Stimulated activated CD4-positive, alpha-beta T cell treated with anti-CD3 and anti-CD28 coated beads, Interleukin-12 subunit alpha, Interleukin-12 subunit beta, amount 100 ng/mL, for 4 hours (primary cell): ENCODE measurements at places on chromosomes 7 and 10.
A peak's percentile ranks its signal among the peaks of the same experiment; 100 is the strongest.

- DNase-seq: no peak
Measured at GRCh38 chr10:60339757-60340156, 49.9 kb downstream of the ANK3 start.

DNA sequence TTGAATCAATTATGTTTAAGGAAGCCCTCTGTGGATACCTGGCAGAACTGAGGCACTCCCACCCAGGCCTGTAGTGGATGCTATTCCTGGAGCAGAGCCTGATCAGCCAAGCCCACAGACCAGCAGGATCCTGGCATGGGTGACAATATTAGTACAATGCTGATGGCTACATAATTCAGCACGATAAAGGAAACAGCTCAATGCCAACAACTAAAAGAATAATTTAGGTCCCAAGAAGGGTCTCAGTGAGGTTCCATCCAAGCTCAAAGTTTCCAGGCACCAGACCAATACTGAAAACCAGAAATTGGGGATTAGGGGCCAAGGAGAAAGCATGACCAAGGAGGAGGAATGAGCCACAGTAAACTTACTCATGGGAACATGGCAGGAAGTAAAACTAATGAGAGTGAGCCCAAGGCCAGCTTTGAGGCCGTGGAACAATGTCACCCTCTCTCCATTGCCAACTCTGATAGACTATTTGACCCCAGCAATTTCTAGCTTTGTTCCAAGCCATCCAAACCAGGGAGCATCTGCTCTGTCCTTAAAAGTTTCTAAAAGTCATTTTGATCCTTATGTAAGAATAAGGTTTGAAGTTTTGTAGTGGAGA lies 1082.4 kb downstream of the KCNMA1 start:
- no peak for DNase-seq

DNA sequence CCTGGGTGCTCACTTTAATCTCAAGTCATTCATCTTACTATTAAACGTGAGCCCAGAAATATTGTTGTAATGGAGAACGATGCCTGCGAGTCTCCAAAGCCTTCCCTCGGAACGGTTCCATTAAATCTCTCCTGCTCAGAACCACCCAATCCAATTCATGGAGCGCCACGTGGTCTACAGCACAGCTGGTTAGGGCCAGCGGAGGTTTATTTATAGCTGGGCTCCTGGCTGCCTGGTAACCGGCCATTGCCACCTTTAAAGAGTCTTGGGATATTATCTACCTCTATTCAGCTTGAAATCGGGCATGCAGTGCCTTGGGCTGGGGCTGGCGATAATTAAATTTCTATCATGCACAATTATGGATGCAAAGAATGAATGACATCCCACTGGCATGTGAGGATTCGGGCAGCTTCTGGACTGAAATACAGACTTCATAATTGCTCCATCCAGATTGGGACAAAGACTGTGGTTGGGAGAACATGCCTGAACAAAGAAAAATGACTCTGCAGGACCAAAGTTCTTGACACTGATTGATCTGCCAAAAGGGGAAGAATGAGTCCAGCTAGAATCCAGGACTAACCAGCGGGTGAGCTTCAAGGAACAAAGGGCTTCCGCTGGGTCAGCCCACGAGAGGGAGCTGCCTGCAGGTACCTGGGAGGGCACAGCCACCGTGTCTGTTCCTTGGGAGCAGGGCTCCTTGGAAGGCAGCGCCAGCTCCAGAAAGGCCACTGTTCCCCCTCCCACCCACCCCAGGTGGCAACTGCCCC lies 7.3 kb downstream of the FAM20C start:
- DNase-seq: no peak

- no peak for DNase-seq
Measured at GRCh38 chr7:158638001-158638400, 50.4 kb upstream of the PTPRN2 start.

- no peak for DNase-seq
Measured at GRCh38 chr10:125720002-125720382, 483 bp downstream of the EDRF1 start.

GRCh38 chr10:113322843-113323242 lies 230.0 kb upstream of the HABP2 start:
- DNase-seq: no peak

GRCh38 chr10:74771054-74771453 lies 55.3 kb upstream of the KAT6B start:
- DNase-seq: no peak

DNA sequence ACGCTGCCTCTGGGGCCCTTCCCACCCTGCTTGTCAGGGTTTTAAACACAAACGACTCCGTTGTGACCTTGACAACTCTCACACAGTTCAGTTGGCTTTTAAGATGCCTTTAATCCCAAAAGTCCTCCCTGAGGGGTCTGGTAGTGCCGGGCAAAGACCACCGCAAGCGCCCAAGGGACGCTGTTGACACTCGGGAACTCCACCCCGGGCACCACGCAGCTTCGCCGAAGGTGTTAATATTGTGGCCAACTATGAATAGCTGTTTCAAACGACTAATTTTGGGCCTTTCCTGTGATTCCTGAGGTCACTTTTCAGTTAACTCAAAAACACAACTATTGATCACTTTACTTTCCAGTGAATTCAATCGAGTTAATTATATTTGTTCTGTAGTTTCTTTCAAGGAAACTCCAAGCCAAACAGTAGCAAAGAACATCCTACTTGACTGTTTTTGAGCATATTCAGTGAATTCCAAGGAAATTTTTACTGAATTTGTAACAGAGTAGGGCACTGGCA lies 958 bp upstream of the ESYT2 start:
- no peak for DNase-seq

GRCh38 chr7:114765331-114766040 lies 156.4 kb upstream of the MDFIC start:
- no peak for DNase-seq

DNA sequence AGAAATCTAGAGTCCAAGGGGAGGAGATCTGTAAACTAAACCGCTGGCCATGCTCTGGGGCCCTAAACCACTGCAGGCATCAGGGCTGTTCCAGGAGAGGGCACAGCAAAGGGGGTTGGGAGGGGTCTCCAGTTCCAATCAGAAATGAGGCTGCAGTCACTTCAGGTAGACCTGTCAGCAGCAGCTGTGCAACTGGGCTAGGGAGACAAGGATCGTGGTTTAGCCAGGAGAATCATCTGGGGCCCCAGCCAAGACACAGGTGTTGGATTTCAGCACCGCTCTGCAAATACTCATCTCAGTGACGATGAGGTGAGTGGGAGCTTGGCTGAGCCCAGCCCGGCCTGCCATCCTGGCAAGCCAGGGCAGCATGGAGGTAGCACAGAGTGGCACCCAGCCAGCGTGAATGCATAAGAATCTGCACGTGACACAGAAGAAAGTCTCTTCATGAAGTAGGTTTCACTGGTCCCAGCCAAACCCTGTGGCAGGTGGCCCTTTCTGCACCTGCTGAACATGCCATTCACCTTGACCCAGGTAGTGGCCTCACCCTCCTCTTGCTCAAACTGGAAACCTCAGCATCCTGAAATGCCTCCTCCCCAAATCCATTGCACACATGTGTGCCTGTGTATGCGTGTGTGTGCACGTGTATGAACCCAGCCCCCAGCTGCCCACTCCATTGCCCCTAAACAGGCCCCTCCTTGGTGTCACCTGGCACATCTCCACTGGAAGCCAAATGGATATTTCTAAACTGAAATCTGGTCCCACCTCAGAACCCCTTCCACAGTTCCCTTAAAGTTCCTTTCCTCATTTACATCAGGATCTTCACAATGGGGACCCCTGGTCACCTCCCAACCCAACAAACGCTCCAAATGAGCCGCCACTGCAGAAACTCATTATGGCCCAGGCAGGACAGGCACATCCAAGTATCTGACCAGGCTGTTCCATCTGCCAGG lies 9.6 kb downstream of the GPRIN2 start:
- no peak for DNase-seq

DNA sequence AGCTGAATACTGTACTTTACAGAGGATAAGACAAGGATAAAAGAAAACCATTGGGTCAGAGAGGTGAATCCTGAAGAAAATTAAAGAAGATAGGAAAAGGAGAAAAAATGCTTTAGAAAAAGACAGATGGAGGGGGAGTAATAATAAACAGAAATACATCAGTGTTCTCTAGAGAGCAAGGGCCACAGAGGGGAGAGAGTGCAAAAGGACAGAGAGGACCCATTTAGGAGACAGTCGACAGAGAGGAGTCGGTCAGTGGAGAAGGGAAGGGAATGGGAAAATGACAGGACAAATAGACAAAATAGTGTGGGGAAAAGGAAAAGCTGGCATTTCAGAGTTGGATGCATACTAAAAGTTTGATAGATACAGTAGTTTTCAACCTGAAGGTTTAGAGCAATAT lies 287.0 kb downstream of the DOCK4 start:
- DNase-seq: no peak

- DNase-seq: no peak
Measured at GRCh38 chr7:131381069-131381838, 53.6 kb downstream of the MKLN1 start.

- DNase-seq: no peak
Measured at GRCh38 chr10:108244443-108245228, 1080.1 kb upstream of the SORCS1 start.

DNA sequence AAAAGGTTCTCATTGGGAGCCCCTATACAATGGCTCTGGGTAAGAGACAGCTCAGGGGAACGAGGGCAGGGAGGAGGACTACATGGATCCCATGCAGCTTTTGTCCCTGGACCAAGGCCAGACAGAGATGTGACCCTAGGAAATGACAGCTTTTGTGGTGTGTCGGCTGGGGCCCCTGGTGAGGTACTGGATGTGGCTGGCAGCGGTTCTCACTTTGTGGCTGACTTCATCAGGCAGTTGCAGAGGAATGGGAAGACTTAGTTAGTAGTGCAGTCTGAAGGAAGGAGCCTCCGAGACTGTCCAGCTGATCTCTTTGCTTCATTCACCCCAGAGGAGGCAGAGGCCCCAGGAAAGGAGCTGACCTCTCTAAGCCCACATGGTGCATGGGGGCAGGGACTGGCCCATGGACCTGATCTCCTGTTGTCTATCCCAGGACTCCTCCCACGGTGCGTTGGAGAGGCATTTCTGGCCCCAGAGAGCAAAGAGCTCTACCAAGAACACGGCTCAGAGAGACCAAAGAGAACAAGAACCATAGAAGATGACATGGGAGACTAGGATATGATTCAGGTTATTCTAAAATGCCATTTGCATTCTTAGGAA lies 202.9 kb downstream of the RPS24 start:
- DNase-seq: no peak

DNA sequence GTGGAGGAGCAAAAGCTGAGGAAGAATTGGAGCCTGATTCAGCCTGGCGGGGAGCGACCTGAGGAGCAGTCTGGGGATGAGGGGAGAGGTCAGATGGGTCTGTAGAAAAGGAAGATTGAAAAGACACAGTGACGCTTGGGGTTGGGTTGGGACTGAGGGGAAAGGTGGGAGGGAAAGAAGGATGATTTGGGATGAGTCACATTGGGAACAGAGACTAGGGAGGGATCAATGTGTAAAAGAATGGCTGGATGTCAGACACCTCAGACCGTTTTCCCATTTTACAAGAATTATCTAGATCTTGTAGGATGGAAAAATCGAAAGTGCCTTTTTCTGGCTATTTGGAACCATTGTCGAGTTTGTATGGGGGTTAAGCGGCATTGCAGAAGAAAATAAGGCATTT lies 1076.5 kb downstream of the DNAJB9 start:
- no peak for DNase-seq

- DNase-seq: no peak
Measured at GRCh38 chr7:63114371-63114985, 884.2 kb upstream of the ZNF722 start.

DNA sequence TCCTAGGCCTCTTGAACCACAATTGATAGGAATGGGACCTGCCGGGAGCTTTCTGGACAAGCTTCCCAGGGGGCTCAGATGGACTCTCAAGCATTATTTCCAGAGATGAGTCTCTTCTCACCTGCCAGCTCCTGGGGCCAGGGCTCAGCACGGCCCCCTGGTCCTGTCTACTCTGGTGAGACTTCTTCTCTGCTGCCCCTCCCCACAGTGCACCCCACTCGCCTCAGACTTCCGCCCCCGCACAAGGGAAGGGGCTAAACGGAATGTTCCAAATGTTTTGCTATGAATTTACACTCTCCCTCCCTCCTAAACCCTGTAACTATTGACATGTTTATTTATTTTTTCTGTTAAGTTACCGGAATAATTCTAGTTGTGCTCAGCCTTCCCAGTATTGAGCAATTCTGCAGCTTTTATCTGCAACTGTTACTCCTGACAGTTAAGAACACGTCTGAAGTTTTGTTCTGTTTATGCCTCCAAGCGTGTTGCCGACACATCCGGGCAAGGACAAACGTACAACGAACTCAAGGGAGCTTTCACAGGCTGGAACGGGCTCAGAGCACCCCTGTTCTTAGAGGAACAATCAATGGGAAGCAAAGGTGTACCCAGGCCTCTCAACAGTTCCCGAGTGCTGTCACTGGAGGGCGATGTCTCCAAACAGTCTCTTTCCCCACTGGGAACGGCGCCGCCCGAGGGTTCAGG lies 55.2 kb downstream of the FHIP2A start:
- DNase-seq: peak; percentile 17

- DNase-seq: no peak
Measured at GRCh38 chr10:117726596-117727295, 184.2 kb downstream of the EMX2 start.

DNA sequence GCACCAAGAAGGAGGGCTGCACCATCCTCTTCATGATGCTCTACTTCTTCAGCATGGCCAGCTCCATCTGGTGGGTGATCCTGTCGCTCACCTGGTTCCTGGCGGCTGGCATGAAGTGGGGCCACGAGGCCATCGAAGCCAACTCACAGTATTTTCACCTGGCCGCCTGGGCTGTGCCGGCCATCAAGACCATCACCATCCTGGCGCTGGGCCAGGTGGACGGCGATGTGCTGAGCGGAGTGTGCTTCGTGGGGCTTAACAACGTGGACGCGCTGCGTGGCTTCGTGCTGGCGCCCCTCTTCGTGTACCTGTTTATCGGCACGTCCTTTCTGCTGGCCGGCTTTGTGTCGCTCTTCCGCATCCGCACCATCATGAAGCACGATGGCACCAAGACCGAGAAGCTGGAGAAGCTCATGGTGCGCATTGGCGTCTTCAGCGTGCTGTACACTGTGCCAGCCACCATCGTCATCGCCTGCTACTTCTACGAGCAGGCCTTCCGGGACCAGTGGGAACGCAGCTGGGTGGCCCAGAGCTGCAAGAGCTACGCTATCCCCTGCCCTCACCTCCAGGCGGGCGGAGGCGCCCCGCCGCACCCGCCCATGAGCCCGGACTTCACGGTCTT lies 1.9 kb downstream of the FZD1 start:
- no peak for DNase-seq

GRCh38 chr10:13038391-13038790 lies 36.9 kb upstream of the CCDC3 start:
- DNase-seq: no peak

- peak; percentile 42 for DNase-seq
Measured at GRCh38 chr7:74606101-74606908, 51.2 kb upstream of the GTF2I start.

GRCh38 chr7:100893318-100893895 lies 2.3 kb downstream of the ACHE start:
- no peak for DNase-seq

GRCh38 chr10:3972460-3973301 lies 187.7 kb upstream of the KLF6 start:
- DNase-seq: no peak
